ENCODE measurements at places on chromosomes 7 and 10.

DNA sequence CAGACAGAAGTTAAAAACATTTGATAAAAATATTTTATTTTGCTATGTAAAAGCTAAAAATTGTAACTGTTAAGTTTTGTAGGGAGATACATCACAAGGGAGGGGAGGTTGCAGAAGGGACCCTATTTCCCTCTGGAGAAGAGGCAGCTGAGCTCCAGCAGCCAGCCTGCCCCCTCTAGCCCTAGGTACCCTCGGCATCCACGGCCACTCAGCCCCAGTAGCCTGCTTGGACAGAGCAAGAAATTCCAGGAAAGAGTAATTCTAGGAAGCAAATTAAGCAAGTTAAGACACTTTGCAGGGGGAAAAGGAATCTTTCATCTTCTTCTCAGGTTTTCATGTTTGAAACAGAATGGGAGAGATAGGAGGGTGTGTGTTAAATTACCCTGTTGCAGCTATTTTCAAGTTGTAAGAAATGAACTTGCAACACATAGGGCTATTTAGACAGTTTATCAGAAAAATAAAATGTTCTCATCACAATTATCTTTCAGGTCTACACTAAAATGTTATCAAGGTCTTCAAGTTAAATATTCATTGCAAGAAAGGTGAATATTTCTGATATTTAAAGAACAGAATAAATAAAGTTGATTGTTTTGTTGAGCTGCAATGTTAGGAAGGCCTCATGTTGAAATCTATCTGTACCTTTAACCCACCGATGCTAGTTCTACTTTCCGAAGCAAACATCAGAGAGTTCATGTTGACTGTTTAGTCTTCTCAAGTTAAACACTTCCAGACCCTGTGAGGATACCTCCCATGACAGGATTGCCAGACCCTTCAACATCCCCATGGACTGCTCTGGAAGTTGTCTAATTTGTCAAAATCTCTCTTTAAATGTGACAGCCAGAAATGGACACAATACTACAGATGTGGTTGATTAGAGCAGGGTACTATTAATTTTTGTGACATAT is 5.5 kb downstream of the SGCE start:
- DNase-seq, result no peak

- DNase-seq, result no peak
Observed at GRCh38 chr7:41315764-41316163, 387.1 kb downstream of the INHBA start.

GRCh38 chr7:46710927-46711326 is 789.9 kb upstream of the IGFBP3 start:
- no peak for DNase-seq

GRCh38 chr7:135959646-135960363 is 17.4 kb downstream of the MTPN start:
- DNase-seq, result no peak

GRCh38 chr10:78071140-78071856 is 37.6 kb downstream of the RPS24 start:
- DNase-seq, result no peak

DNA sequence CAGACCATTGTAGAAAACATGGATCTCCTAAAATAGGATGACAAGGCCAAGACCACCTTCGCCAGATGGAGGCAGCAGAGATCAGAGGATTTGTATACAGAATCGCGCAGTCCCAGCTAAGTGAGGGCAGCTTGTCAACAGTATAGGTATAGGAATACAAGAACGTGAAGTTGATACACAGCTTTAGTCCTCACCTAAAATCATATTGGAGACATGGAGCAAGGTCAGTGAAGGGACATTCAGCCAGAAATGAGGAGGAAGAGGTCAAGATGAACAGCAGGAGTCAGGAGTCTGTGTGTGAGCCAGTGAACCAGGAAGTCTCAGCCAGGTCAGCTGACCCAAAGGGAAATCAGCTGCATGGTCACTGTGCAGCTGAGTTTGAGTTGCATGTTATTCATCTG is 263.4 kb upstream of the PRKCQ start:
- DNase-seq, result peak; percentile 4

DNA sequence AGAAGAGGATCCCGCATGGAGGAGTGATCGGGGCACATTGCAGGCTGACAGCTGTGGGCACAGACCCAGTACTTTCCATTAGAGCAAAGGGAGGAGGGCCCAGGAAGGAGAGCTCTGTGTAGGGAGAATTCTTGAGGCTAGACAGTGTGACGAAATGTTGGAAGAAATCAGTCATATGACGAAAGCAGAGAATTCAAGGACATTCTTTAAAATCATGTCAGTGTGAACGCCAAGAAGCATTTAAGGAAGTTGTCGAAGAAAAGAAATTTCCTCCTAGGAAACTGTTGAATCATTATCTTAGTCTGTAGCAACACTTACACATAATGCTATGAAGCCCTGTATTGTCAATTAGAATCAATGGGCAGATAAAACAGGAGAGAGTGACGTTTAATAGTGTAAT is 191.3 kb upstream of the ADARB2 start:
- DNase-seq, result no peak

- no peak for DNase-seq
Observed at GRCh38 chr7:132239422-132239994, 336.8 kb downstream of the PLXNA4 start.

- DNase-seq, result no peak
Observed at GRCh38 chr7:133039614-133040013, 42.3 kb downstream of the CHCHD3 start.

- peak; percentile 33 for DNase-seq
Observed at GRCh38 chr7:148669927-148670326, 28.8 kb upstream of the CUL1 start.

DNA sequence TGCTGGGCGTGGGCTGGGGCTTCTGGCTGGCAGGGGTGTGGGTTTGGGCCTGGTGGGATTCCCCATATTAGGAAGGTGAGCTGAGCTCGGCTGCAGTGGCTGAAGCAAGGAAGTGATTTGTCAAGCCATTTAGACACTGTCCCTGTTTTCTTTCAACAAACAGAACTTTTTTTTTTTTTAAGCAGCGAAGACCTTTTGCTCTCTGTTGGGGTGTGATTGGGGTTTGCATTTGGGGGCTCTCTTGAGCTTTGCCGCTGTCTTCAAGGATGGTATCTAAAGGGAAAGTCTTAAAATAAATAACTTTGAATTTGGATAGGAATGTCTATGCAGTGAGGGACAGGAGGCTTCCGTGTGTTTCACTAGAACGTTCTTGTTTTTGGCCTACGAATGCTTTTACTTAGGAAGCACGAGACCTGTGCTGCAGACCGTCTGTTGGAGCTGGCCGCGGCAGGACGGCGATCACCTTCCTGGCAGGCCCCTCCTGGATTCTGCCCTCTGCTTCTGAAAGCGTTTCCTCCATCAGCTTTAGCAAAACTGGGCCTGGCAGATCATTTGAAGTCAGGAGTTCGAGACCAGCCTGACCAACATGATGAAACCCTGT is 43.9 kb downstream of the FOXK1 start:
- no peak for DNase-seq

- no peak for DNase-seq
Observed at GRCh38 chr7:153022475-153023193, 263.1 kb downstream of the ACTR3B start.

DNA sequence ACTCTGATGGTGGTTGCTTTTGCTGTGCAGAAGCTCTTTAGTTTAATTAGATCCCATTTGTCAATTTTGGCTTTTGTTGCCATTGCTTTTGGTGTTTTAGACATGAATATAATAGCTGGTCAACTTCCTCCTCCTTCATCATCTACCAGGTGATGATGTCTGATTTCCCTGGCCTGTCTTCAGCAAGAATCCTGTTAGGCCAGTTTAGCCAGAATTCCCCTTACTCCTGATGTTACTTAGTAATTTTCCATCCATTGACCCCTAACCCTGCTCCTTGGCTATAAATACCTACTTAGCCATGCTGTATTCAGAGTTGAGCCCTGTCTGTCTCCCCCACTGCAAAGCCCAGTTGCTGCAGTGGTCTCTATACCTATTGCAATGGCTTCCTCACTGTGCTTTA is 91.4 kb downstream of the ZNF777 start:
- DNase-seq, result no peak

- no peak for DNase-seq
Observed at GRCh38 chr7:85535974-85536729, 349.3 kb upstream of the SEMA3D start.

GRCh38 chr7:103541026-103541425 is 95.0 kb upstream of the SLC26A5 start:
- no peak for DNase-seq

DNA sequence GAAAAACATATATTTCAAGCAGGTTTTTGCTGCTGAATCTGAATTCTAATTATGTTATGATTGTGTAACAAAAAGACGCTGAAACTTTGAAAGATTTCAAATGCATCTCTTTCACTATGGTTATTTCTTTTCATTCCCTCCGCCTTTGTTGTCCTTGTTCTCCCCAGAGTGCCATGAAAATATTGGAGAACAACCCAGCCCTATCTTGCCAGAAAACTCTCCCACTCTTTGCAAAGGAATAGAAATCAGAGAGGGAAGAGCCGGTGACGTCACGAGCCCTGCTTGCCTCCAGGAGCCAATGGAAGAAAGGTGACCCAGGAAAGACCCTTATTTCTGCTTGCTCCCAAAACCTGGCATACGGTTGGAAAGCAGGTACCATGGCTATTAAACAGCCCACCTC is 3.4 kb downstream of the GFRA1 start:
- no peak for DNase-seq

- no peak for DNase-seq
Observed at GRCh38 chr7:64892666-64893309, 10.3 kb upstream of the ZNF273 start.

DNA sequence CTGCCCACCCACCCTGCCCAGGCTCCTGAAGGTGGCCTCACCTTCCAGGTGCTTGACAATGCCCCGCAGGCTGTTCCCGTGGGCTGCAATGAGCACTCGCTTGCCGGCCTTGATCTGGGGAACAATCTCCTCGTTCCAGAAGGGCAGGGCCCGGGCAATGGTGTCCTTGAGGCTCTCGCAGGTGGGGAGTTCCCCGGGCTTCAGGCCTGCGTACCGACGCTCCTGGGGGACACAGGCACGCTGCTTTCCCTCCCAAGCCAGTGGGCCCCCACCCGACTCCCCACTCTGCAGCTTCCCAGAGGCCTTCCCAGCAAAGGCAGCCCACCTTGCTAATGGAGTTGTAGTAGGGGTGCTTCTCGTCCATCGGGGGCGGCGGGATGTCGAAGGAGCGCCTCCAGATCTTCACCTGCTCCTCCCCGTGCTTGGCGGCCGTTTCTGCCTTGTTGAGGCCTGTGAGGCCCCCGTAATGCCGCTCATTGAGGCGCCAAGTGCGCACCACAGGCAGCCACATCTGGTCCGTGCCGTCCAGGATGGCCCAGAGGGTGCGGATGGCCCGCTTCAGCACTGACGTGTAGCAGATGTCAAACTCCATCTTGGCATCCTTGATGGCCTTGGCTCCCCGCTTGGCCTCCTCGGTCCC is 456 bp downstream of the PGAM2 start:
- DNase-seq, result no peak

DNA sequence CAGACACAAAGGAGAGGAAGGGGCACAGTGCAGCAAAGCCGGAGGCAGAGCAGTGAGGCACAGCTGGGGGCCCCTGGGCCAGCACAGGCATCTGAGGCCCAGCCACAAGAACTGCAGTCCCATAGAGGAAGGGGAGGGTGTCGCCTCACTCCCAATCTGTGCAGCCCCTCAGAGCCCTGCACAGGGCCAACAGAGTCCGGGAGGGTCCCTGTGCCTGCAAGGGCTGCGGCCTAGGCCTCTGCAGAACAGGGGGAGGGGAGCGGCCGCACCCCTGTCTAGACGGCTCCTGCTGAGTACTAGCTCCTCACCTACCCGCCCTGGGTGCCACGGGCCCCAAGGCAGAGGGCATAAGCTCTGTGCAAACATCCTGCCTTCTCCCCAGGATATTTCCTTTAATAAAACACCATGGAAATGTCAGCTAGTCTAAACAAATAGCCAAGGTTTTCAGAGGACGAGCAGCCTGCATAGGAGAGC is 32.4 kb upstream of the RET start:
- no peak for DNase-seq

GRCh38 chr7:112092709-112093395 is 113.3 kb downstream of the DOCK4 start:
- no peak for DNase-seq

- DNase-seq, result peak; percentile 32
Observed at GRCh38 chr10:103442031-103442461, 10.1 kb downstream of the CALHM2 start.

DNA sequence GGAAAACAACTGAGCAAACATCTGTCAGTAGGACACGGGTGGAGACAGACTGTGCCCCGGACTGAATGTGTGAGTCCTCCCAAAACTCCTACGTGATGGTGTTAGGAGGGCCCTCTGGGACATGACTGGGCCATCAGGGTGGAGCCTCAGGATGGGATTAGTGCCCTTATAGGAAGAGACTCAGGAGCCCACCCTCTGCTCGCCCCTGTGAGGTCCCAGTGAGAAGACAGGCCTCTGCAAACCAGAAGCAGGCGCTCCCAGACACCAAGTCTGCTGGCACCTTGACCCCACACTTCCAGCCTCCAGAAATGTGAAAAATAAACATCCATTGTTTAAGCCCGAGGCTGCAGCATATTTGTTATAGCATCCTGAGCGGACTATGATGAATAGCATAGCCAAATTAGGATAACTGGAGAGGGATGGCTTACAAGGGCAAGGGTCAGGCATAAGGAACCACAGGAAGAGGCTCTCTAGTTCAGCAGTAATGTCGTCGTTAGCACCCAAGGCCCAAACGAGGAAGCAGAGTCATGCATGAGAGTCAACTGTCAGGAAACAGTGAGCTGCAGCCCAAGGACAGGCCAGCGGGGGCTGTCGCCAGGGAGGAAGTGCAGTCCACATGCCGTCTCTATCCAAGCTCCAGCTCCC is 50.6 kb downstream of the PTPRN2 start:
- no peak for DNase-seq

DNA sequence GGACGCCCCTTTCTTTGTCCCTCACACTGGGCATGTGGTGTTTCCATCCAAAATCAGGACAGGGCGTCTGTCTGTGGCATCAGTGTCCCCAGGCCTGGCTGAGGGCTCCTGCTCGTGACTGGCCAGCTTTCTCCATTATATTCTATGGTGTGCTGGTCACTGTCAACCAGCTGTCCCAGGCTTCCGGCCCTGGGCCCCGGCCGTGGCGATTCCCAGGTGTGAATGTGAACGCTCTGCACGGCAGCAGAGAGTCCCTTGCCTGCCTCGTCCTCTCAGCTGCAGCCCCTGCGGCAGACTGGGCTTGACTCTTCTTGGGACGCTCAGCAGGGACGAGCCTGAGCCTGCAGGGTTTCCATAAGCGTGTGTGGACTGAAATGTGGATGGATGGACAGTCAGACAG is 5.9 kb upstream of the UTF1 start:
- DNase-seq, result no peak

GRCh38 chr10:54769051-54769450 is 32.0 kb downstream of the PCDH15 start:
- no peak for DNase-seq

DNA sequence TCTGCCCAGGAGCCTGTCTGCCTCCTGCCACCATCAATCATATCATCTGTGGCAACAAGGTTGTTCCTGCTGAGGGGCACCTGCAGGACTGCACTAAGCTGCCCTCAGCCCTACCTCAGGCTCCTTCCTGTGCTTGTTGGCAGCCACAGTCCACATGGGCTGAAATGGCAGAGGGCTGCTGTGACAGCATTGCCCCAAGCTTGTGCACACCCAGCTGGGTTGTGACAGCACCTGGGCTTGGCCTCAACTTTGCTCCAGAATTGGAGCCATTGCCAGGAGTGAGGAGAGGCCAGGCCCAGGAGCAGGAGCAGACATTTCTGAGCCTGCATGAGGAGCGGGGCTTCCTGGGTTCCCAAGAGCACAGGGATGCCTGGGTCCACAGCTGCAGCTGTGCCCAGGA is 340.9 kb upstream of the CHRM2 start:
- DNase-seq, result no peak

Data from ELR (cell line).